ENCODE measurements at places on chromosomes 1 and 21. TPM values are rescaled to one million over a fixed set of nuclear protein-coding genes. Genes with fewer than 3 reads are reported as not detected.

TNFRSF18 gene
- not detected for total RNA-seq

TRIM62 gene
- total RNA-seq, result 10.8 TPM

S100A7 gene
- total RNA-seq, result not detected

GPR25 gene
- total RNA-seq, result not detected

TARS2 gene
- 16.6 TPM for total RNA-seq

SHE gene
- 79.3 TPM for total RNA-seq

GPR153 gene
- total RNA-seq, result 3.0 TPM

ERICH3 gene
- total RNA-seq, result 2.8 TPM

C1orf116 gene
- total RNA-seq, result 0.08 TPM

MFN2 gene
- 59.4 TPM for total RNA-seq

CFH gene
- 67.9 TPM for total RNA-seq

LCE2B gene
- total RNA-seq, result not detected

CR1L gene
- 48.0 TPM for total RNA-seq

DMRTA2 gene
- total RNA-seq, result not detected

GRCh38 chr1:44524655-44525500 is 119.8 kb downstream of the RNF220 start:
- DNase-seq, result peak; percentile 18

GRCh38 chr21:44681861-44682579 is at the start of gene KRTAP12-1:
Gene KRTAP12-1, minus strand, starts transcription at chr21:44682163. Its CDS starts 40 bp downstream, at chr21:44682123.
- no peak for DNase-seq

DNA sequence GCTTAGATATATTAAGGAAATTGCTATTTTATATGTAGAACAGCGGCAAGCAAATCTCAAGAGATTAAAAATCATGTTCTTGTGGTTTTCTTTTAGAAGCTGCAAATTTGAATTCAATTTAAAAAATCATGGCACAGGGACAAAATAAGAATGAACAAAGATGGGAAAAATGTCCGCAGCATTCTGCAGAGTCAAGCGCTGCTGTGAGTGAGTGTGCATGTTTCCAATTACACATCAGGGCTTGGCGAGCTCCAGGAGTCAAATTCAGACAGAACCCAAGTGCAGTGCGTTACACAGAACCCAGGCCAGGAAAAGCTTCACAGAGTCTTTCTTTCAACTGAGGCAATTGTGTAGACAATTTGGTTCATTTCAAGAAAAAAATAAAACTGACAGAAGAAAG is 33.3 kb upstream of the ERG start:
- no peak for DNase-seq

GRCh38 chr1:40939320-40940059 is 40.0 kb upstream of the CTPS1 start:
- DNase-seq, result no peak

DNA sequence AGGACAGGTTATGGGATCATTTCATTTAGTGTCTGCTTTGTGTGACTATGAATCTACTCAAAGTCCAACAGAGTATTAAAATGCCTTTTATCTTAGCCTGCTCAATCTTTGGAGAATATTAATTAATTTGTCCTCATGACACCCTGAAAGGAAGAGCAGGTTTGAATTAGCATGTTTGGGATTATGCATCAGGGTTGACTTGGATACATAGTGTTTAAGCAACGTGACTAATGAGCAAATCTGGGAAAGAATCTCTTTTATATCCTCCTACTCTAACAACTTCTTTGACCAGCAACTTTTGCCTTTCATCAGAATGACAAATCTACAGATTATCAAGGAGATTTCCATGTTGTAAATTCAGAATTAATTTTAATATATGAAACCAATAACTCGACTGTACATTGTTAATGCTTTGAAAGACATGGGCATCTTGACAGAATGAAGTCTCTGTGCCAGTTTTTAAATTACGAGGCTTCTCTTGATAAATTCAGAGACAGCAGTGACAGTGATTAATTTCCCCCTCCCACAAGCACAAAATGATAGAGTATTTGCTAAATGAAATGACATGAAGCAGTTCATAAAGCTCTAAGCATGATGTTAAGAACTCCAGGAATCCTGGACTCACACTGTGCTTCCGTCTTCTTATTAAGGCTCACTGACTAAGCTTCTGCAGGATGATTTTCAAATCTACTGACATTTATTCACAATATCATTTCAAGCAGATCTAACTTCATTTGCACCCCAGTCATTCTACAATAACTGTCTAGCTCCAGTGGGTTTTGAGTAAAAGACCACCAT is 156.5 kb downstream of the PCNX2 start:
- no peak for DNase-seq

DNA sequence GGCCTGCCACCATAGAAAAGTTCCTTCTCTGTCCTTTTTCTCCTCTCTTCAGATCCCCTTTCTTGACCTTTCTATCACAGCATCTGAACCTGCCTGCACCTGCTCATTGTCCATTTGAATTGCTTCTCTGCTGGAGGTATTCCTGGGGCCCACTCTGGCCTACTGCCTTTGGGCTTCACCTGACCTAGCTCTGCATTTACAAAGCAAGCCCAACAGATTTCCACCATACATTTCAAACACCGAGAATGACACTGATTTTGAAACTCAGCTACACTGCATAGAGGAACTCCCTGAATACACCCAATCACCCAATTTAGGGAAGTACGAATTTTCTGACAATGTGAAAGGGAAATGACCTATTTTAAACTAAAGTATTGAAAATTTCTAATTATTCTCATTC is 284.5 kb upstream of the USP25 start:
- DNase-seq, result no peak

GRCh38 chr1:225770561-225771248 is 6.9 kb upstream of the SRP9 start:
- no peak for DNase-seq

DNA sequence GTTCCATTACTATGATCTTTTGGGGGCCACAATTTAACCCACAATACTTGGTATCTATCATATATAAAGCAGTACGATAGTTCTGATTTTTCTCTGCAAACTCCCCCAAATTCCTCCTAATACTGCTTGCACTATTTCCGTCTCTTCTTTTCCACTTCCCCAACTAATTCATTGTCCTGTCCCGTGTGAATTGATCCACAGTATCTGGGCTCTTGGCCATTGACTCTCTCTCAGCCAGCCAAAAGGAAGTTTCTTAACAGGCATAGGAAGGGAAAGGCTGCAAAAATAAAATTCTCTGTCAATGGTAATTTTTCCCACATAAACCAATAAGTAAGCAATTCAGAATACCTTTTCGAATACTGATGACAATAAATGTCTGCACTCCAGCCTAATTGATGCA is 91.7 kb upstream of the DSCAM start:
- no peak for DNase-seq

DNA sequence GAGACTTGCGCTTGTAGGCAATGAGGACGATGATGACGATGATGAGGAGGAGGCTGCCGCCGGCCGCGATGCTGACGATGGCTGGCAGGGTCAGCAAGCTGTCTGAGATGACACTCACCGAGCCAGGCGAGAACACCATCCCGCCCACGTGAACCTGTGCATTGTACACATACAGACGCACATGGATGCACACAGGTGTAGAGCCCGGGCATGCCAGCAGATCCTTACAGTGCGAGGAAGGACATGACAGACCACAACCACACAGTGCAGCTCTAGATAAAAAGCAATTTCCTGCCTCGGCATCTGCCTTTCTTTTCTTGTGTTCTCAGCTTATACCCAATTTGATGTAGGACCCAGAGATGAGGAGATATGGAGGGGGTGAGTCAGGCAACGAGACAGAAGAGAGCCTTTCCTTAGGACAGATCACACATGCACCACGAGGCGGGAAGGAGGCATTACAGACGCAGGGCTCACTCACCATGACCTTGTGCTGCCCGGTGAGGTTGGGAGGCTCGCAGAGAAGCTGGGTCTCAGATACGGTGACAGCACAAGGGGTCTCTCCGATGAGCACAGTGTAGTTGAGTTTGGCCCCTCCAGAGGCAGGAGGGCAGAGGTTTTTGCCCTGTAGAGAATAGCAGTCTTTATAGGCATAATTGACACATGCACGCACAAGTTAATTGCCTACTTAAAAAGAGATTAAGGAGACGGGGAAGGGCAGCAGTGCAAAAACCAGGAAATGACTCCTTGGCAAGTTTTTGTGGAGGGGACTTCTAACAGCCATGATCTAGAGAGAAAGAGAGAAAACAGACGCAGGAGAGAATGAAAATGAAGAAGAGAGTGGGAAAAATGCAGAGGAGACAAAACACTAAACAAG is 133.9 kb upstream of the CD34 start:
- no peak for DNase-seq

- DNase-seq, result no peak
These were observed 124.6 kb upstream of the CAMK1G start for GRCh38 chr1:209458921-209459320.

DNA sequence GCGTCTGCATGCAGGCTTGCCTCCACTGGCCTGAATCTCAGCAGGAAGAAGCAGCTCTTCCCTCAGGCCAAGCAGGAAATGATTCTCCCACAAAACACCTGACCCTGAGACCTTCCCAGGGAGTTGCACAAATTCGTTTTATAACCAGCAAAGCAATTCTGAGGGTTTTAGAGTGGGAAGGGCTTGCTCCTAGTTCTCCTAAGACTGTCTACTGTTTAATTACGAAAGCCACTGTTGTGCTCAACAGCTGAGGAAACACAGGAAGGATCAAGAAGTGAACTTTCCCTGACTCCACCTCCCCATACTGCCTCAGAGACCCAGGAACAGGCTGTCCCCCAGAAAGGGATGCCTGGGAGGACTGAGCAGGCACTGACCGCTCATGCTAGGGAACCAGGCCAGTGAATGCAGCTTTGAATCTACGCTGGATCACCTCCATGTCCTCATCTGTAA is 37.0 kb upstream of the PUM1 start:
- no peak for DNase-seq

- DNase-seq, result no peak
These were observed 1.5 kb upstream of the MXRA8 start for GRCh38 chr1:1359664-1360468.

GRCh38 chr1:31951276-31951675 is 13.1 kb upstream of the PTP4A2 start:
- DNase-seq, result no peak

- no peak for DNase-seq
These were observed 23.7 kb upstream of the PLPPR4 start for GRCh38 chr1:99240621-99241020.

DNA sequence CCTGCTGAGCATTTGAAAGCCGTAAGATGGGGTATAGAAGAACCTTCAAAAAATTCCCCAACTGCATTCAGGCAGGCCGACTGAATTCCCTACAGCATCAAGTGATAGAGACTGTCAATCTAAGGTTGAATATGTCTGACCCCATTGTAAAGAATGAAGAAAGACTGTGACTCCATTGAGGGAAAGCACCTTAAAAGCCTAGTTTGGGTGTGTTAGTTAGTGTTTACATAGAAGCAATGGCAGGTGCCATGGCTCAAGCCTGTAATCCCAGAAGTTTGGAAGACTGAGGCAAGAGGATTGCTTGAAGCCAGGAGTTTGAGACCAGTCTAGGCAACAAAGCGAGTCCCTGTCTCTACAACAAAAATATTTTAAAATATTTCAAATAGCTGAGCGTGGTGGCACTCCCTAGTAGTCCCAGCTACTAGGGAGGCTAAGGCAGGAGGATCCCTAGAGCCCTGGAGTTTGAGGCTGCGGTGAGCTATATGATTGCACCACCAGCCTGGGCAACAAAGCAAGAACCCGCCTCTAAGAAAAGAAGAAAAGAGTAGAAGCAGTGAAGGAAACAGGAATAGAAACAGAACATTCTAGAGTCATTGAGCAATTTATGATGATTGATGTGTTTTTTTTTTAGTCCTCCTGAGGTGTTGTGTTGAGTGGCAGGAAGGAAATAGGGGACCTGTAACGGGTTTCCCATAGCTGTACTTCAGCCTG is 15.4 kb downstream of the POLR3GL start:
- DNase-seq, result no peak

- no peak for DNase-seq
These were observed 16.8 kb downstream of the PTPRC start for GRCh38 chr1:198655459-198656121.

GRCh38 chr21:35204850-35205541 is 155.9 kb upstream of the RUNX1 start:
- peak; percentile 7 for DNase-seq

GRCh38 chr1:10507111-10507879 is 32.5 kb downstream of the PEX14 start:
- peak; percentile 55 for DNase-seq

DNA sequence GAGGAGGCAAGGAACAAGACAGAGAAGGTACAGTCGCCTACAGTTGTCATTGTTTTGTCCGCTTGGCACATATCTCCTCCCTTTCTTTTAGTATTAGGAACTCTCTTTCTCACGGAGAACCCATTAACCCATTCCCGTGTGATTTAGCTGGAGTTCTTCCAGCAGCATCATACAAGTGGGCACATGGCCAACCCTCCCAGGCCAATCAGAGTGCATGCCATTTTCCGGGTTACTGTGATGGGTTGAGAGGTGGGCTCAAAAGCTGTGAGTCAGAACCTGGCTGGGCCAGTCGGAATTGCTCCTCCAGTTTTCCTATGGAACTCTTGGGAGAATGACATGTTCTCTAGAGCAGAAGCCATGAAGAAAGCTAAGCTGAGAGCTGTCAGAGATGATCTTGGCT is 83.1 kb upstream of the SOD1 start:
- no peak for DNase-seq

DNA sequence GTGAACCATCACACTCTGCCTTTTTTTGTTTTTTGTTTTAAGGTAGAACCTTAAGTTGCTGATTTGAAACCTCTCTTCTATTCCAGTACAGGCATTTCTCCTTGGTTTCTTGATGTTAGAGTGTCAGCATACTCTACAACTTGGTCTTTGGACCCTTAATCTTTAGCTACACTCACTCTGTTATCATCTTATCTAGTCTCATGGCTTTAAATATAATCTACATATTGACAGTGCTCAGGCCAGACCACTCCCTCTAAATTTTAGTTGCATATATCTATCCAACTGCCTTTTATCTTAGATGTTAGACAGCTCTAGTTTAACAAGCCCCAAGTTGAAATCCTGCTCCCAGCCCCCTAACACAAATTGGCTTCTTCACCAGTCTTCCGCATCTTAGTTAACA is 22.1 kb downstream of the NME7 start:
- no peak for DNase-seq

- no peak for DNase-seq
These were observed 81.5 kb upstream of the LYPLAL1 start for GRCh38 chr1:219092206-219092605.

GRCh38 chr1:53107570-53108322 is 34.7 kb downstream of the SLC1A7 start:
- no peak for DNase-seq

GRCh38 chr1:14598007-14598497 is 433 bp upstream of the KAZN start:
- DNase-seq, result no peak

GRCh38 chr1:94675373-94675772 is 133.8 kb upstream of the F3 start:
- DNase-seq, result no peak

- no peak for DNase-seq
These were observed 30.3 kb upstream of the PGBD5 start for GRCh38 chr1:230456478-230456877.

GRCh38 chr1:57300186-57300585 is 123.7 kb downstream of the DAB1 start:
- no peak for DNase-seq
